ENCODE measurements at places on chromosomes 2 and 18. TPM values are rescaled to one million over a fixed set of nuclear protein-coding genes. Genes with fewer than 3 reads are reported as not detected.

- DNase-seq = no peak
Observed at GRCh38 chr2:5740053-5740452, 47.9 kb downstream of the SOX11 start.

GRCh38 chr2:214185546-214185945 is 225.3 kb upstream of the VWC2L start:
- DNase-seq = no peak

The FTCDNL1 gene
- total RNA-seq = 7.8 TPM

The PJVK gene
- total RNA-seq = 1.8 TPM

GRCh38 chr2:202541137-202541536 is 93.6 kb upstream of the FAM117B start:
- DNase-seq = no peak

DNA sequence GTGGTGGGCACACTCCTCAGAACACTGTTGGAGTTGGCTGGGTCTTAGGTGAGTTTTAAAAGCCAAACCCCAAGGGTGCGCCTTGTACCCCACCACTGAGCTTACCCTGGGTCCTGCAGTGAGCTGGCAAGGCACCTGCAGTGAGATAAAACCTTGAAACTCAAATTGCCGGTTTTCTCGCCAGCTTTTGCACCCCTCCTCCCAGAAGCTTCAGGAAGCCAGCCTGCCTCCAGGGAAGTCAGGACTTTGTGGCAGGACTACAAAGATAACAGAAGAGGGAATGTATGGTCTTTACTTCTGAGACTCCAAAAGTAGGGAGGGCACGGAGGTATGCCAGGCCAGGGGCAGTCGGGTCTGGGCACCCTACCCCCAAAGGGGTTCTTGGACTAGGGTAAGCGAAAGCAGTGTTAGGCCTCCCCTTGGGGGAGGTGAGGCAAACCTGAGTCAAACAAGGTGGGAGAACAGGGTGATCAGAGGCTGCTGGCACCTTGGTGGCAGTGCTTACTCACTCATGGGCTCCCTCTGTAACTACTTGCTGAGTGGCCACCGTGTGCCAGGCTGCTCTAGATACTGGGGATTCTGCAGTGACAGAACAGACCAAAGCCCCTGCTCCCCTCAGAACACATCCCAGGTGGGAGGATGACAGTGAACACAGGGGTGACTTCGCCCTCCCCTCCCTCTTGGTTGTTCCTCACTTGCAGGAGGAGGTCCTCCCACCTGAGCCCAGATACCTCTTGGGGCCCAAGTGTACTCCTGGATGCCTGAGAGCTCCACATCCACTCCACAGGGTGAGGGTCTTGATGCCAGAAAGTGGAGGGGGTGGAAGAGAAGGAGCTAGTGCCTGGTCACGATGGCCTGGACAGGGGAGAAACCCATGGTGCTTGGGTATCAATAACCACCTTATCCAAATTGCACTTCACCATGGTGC is 69.3 kb upstream of the RGPD5 start:
- peak; percentile 18 for DNase-seq

DNA sequence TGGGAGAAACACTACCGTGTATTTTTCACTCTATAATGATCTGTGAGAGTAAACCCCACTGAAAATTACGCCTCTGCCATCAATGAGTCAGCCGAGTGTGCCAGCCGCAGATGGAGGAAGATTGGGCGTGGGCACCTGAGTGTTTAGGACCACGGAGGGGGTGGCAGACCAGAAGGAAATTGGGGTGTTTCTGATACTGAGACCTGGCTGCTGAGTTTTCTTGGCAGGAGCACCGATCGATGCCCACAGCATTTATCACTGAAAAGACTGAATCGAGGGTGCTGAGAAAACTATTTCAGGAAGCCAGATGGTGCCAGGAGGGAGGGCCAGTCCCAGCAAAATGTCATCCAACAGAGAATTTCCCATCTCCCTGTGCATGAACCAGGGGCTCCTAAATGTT is 91.9 kb upstream of the TPO start:
- DNase-seq = no peak

DNA sequence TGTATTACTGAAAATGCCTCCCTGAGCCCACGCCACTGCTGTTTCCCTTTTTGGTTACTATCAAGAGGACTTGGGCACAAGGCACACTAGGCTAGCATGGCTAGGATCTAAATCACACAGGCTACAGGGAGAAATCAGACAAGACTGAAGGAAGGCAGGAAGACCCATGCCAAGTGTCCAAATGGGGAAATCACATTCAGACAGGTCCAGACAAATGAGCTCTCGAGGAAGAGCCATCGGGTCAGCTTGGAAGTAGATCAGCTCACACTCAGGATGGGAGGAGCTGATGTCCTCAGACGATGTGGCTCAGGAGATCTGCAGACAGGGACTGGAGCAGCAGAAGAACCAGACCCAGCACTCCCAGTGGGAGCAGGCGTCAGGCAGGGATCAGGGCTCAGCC is 113.2 kb downstream of the COL6A3 start:
- no peak for DNase-seq

DNA sequence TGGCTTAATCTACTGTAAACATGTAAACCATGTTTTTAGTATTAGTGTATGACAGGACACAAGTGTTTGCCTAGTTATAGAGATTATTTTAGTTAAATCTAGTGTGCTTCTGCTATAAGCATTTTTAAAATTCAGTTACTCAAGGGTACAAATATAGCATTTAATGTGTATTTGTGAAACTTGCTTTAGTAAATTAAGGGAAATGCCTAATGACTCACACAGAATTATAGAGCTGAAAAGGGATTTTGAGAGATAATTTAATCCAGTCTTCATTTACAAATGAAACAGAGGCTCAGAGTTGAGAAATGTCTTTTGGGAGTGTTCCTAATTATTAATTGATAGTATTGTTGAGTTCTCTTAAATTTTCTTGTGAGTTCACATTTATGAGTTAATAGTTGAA is 8.2 kb downstream of the ACTR3 start:
- DNase-seq = no peak

DNA sequence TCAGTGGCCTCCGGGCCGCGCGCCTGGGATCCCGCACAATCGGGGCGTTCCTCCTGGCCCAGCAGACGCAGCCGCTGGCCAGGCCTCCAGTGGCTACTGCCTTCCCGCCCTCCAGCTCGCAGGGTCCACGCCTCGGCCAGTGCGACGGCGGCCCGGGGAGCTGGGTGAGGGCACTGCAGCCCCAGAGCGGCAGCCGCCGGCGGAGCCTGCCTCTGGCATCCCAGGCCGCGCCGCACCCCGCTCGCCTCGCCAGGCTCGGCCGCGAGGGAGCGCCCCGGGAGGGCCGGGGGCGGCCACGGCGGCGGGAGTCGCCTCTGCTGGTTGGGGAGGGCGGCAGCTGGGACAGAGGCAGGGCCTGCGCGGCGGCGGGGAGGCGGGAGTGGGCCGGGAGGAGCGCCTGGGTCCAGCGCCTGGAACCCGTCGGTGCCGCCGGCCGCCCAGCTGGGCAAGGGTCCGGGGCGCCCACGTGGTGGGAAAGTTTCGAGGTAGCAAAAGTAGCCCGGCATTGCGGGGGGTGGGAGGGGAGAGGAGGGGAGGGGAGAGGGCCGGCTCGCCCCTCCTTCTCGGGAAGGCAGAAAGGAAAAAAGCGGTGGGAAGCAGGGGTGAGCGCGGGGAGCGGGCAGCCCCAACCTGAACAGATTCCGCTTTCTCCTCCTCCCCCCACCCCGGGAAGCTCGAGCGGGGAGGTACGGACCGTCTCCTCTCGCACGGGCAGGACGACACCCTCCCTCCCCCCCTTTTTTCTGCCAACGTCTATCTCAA is 1.5 kb upstream of the INHBB start:
- DNase-seq = peak; percentile 63

DNA sequence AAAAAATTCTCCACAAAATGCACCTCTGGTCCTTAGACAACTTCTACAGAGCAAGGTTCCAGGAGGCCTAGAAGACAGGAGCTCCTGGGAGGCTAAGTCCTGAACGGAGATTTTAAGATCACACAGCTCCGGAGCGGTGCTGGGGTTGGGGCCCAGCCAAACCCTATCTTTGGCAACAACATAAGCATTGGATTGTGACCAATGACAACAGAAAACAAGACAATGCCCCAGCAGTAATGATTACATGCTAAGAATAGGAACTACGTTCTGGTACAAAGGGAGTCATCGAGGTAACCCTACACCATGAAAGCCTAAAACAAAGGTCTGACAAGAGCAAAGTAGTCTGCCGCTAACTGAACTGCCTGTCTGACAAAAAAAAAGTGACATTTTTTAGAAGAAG is 171.2 kb downstream of the CMPK2 start:
- DNase-seq = no peak

DNA sequence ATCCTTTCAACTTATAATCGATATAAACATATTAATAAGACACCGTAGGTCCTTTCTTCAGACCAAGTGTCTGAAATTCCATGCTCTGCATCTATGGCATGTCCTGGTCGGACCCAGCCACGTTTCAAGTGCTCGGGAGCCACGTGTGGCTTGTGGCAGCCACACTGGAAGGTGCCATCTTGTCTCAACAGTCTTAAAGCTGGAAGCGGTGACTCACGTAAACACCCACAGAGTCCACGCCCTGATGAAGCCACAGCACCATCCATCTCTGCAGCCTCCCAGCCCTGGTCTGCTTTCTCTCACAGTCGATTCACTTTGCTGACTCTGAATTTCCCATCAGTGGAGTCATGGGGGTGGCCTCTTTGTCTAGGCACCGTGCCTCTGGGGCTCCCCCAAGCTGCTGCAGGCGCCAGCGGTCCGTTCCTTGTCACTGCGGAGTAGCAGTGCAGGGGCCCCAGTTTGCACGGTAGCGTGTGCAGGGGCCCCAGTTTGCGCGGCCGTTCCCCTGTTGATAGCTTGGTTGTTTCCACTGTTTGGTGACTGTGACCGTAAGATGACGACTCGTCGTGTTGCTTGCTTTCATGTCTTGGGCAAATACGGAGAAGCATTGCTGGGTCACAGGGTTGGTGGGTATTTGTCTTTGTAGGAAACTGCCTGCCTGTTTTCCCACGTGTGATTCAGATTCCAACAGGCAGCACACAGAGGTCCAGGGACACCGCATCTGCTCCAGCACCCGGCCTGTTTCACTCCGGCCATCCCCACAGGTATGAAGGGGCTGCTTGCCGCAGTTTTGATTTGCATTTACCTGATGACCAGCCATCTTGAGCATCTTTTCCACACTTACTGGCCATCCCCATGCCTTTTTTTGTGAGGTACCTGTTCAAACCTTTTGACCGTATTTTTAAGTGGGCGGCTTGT is 240.3 kb downstream of the HDAC4 start:
- DNase-seq = peak; percentile 39

The NDUFV2 gene
- 151 TPM for total RNA-seq

DNA sequence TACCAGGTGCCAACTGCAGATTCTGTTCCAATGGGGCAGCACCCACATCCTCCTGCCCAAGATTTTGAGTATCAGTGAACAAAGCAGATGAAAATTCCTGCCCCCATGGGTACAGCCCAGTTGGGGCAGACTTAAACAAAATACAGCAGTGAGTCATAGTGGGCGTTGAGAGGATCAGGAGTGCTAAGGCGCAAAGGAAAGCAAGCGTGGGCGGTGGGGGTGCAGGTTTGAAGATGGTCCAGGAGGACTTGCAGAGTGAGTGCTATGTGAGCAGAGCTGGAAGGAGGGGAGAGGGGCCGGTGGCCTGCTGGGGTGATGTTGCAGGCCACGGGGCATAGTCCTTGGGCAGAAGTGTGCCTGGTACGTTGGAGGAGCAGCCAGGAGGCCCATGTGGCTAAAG is 24.7 kb downstream of the STEAP3 start:
- DNase-seq = no peak

DNA sequence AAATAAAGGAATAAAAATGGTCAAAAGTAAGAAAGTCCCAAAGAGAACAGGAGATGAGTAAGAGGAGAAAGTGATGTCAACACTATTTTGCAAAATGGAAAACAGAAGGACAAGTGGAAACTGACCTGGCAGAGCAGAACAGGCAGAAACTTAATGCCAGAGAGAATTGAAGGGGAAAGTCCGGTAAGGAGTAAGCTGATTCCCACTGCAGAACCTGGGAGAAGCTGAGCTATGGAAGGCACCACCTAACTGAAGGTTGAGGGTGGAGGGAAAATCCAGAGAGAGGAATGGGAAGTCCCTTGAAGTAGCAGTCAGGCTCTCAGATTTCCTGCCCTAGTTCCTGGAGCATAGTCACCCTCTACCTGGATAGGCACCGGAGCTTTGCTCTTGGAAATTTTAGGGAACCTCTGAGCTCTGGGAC is 59.8 kb downstream of the MOGAT1 start:
- no peak for DNase-seq

GRCh38 chr2:9983401-9984216 is 32.1 kb downstream of the GRHL1 start:
- DNase-seq = no peak

The ASXL3 gene
- 2.6 TPM for total RNA-seq

DNA sequence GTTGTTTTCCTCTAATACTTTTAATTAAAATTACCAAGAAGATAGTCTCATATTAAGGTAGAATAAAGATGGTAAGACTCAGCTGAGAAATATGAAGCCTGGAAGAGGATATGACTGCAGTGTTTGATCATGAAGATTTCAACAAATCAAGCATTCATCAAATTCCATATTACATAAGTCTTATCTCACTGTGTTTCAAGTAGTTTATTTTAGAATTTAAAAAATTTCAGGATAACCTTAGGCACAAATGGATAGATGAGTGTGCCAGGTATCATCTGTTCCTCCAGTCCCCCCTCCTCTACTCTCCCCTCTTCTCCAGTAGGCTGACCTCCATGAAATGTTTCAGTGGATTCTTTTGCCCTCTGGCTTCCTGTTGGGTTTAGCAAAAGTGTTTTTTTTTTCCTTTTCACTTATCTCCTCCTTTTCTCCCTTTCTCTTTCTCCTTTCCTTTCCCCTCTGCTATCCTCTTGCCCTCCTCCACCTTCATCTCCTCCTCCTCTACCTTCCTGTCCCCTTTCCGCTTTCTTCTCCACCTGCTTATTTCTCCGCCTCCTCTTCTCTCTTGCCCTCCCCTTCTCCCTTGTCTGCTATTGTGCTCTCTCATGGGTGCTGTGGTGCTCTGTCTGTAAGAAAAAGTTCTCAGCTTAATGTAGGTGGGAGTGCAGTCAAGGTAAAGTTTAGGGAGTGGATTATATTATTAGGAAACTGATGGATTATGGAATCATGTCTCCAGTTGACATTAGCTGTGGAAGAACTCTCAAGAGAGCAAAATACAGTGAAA is 72.8 kb downstream of the ABI2 start:
- DNase-seq = no peak

GRCh38 chr2:197233473-197233872 is 77.1 kb downstream of the ANKRD44 start:
- no peak for DNase-seq

All from left lobe of liver (tissue), 2 donors.